ENCODE measurements at places on chromosomes 2 and 18.

GRCh38 chr2:66237803-66238379, 197.0 kb upstream of the MEIS1 start:
- no peak for DNase-seq

DNA sequence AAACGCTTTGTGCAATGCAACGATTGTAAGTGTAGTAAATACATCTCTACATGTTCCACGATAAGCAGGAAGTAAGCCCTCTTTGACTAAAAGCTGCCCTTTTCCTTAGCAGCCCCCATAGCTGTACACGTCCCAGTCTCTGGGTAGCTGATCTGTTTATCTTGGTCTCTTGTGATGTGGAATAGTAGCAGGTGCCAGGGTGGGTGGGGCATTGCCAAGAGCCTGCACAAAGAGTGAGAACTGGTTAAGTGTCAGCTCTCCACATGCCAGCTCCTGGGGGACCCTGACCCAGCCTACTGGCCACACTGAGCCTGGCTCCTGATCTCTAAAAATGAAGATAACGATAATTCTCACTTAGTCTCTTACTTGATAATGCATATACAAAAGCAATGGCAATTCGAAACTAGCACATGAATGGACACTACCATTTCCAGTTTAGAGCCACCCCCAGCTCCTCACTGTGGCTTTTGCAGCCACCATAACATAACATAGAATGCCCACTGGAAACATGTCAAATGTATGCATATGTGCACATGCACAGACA, 92.3 kb downstream of the MYT1L start:
- no peak for DNase-seq

- no peak for DNase-seq
These were observed 1.6 kb upstream of the IGFBP5 start for GRCh38 chr2:216696751-216697560.

GRCh38 chr2:229858351-229858750, 63.5 kb downstream of the TRIP12 start:
- DNase-seq: no peak

GRCh38 chr2:45818591-45818990, 167.1 kb downstream of the PRKCE start:
- no peak for DNase-seq

- no peak for DNase-seq
These were observed 12.2 kb downstream of the PLEK start for GRCh38 chr2:68377137-68377780.

DNA sequence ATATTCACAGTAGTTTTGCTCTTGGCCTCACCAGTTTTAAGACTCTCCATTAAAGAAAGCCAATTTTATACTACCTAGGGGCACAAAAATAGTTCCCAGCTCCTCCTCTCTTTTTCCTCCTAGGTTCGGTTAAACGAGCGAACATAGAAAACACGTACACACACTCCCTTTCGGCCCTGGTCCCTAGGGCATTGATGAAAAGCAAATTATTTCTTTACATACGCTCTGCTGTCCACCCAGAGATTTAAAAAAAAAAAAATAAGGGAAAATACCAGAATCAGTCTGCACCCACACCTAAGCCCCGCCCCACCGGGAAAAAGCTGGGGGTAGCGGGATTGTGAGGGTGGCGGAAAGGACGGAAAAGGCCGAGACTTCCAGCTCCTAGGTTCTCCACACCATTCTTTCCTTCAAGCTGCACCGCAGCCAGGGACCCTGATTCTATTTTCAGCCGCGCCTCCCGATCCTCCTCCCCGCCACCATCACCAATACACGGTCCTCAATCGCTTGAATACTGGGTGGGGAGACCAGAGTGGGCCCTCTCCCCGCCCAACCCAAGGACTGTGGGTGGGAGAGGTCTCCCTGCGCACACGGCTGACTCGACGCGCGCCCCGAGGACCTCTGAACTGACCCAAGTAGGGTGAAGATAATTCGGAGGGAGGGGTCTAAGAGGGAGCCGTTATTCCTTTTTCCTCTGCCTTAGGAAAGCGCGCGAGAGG, 769 bp downstream of the ATF2 start:
- DNase-seq: peak; percentile 14

DNA sequence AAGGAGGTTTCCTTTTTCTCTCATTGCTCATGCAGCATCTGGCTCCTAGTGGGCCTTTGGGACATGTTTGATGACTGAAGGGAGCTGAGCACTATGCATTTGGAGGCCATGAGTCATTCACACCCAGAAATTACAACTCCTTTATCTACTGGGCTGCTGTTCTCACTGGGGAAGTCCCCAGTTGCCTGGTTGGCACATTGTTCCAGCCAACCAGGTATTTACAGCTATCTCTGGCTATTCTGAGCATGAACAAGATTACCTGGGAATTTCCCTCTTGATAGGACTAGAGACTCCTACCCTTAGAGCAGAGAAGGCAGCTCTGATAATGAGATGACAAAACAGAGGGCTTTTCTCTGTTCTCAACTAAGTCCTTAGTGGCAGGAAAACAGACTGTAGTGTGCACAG, 206.5 kb downstream of the SETBP1 start:
- no peak for DNase-seq

DNA sequence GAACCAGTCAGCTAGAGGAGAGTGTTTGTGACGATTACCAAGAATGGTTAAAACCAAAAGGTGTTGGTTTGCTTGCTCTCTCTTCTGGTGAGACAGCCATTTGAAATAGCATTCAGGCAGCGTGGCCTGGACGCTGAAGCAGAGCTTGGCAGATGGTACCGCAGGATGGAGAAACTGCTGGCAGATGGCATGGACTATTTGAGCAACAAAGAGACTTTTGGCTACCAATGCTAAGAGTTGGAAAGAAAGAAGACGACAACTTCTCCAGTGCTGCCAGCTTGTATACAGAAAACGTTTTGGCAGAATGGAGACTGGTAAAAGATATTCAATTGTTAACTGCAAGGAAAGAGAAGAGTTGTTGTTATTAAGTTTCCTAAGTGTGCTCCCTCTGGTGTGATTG, 315.0 kb downstream of the PARD3B start:
- peak; percentile 69 for DNase-seq

- no peak for DNase-seq
These were observed 68.7 kb downstream of the RHOB start for GRCh38 chr2:20515290-20516220.

- no peak for DNase-seq
These were observed 55.3 kb downstream of the VWA3B start for GRCh38 chr2:98142106-98142791.
